Tibial nerve (tissue), 4 donors: ENCODE measurements at places on chromosomes 11 and 22. TPM values are rescaled to one million over a fixed set of nuclear protein-coding genes. Genes with fewer than 3 reads are reported as not detected.

GRCh38 chr11:64007629-64008282 lies 21.5 kb downstream of the OTUB1 start:
- no peak overlapping the region for H3K27ac ChIP-seq
- no peaks in the 10 kb centered on the region for H3K27me3 ChIP-seq
- DNase-seq, result peak; percentile 33
- H3K4me1 ChIP-seq, result no peaks in the 10 kb centered on the region

GRCh38 chr11:96033599-96033998 lies 109.7 kb upstream of the MTMR2 start:
- no peak overlapping the region for H3K4me3 ChIP-seq
- peaks cover 28% of the 10 kb centered on the region for H3K4me1 ChIP-seq
- H3K36me3 ChIP-seq, result no peaks in the 10 kb centered on the region
- H3K27ac ChIP-seq, result no peak overlapping the region
- no peak for DNase-seq

DNA sequence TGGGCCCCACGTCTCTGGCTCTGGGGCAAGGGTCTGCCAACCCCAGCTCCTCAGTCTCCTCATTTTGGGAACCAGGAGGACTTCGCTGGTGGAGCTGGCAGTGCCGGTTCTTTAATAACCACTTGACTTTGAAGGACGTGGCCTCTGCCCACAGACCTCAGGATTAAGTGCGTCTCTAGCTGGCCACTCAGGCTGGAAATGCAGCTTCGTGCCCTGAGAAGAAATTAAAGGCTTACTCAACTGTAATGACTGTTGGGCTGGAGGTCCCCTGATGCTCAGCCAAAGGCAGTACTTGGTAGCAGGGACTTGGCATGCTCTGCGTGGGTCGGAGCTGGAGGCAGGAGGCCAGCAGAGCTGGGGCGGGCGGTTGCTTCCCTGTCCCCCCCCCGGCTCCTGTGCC lies 16.7 kb upstream of the PARVG start:
- H3K27me3 ChIP-seq, result no peaks in the 10 kb centered on the region
- no peaks in the 10 kb centered on the region for H3K4me1 ChIP-seq
- no peak overlapping the region for H3K4me3 ChIP-seq
- DNase-seq, result no peak
- H3K27ac ChIP-seq, result no peak overlapping the region
- H3K36me3 ChIP-seq, result no peaks in the 10 kb centered on the region

- peaks cover 56% of the 10 kb centered on the region for H3K4me1 ChIP-seq
- no peak for DNase-seq
- H3K27ac ChIP-seq, result peak overlapping the region; percentile 67
- no peaks in the 10 kb centered on the region for H3K27me3 ChIP-seq
Observed at GRCh38 chr11:9700105-9700801, 36.4 kb downstream of the SWAP70 start.

DNA sequence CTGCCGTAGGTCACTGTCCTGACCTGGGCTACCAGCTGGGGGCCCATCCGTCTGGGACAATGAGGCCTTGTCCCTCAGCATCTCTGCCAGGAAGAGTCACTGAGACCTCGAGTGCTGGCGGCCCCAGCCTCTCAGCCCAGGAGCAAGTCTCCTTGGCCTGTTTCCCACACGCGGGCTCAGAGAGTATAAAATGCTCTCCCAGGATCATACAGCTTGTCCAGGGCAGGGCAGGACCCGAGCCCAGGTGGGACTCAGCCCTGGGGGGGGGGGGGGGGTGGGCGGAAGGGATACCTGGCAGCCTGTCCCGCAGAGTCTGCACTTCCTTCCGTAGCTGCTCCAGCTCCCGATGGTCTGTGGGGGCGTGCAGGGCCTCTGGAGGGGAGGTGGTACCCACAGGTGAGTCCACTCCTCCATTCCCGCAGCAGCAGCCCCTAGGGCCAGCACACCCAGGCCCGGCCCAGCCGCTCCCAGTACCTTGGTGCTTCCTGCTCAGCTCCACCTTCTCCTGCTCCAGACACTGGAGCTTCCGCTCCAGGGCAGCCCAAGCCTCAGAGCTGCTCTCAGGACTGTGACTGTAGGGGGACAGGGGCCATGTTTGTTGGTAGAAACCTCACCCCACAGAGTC lies 7.9 kb downstream of the CDC42BPG start:
- no peaks in the 10 kb centered on the region for H3K4me1 ChIP-seq
- no peak overlapping the region for H3K4me3 ChIP-seq
- no peaks in the 10 kb centered on the region for H3K36me3 ChIP-seq
- H3K27me3 ChIP-seq, result no peaks in the 10 kb centered on the region
- H3K27ac ChIP-seq, result no peak overlapping the region

- no peak overlapping the region for H3K27ac ChIP-seq
- H3K27me3 ChIP-seq, result no peaks in the 10 kb centered on the region
- no peaks in the 10 kb centered on the region for H3K4me1 ChIP-seq
Observed at GRCh38 chr11:130131961-130132850, 27.4 kb upstream of the ST14 start.

DNA sequence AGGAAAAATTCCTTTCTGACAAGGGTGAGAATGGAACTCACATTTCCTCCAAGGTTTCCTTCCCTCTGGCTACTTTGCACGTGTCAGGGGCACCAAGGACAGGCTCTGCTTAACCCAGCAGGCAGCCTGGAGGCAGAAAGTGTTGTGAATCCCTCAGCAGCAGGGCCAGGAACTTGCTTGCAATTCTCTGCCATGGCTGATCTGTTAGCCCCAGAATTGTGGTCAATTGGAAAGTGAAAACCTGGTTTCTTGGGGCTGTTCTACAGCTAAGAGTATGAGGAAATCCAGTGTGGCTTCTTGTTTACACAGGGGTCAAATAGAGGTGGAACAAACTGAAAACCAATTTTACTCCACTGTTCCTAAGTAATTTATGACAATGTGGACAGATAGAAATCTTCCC lies 38.3 kb upstream of the CEP295 start:
- no peaks in the 10 kb centered on the region for H3K4me1 ChIP-seq
- no peaks in the 10 kb centered on the region for H3K27me3 ChIP-seq
- no peaks in the 10 kb centered on the region for H3K36me3 ChIP-seq
- no peak overlapping the region for H3K4me3 ChIP-seq
- H3K27ac ChIP-seq, result no peak overlapping the region

- no peaks in the 10 kb centered on the region for H3K36me3 ChIP-seq
- H3K4me3 ChIP-seq, result no peak overlapping the region
- DNase-seq, result no peak
Observed at GRCh38 chr11:66689661-66690590, 12.2 kb upstream of the RBM4B start.

The LINC01488 gene
- total RNA-seq, result not detected

The MYOD1 gene
- total RNA-seq, result not detected
